T-helper 2 cell (primary cell): ENCODE measurements at places on chromosomes 16 and 17.

GRCh38 chr16:4958510-4959438 is 644 bp downstream of the SEC14L5 start:
- DNase-seq, result no peak

- DNase-seq, result no peak
Observed at GRCh38 chr16:54932021-54932660, 1.5 kb downstream of the IRX5 start.

GRCh38 chr16:10694306-10694705 is 424 bp downstream of the TEKT5 start:
- DNase-seq, result no peak

DNA sequence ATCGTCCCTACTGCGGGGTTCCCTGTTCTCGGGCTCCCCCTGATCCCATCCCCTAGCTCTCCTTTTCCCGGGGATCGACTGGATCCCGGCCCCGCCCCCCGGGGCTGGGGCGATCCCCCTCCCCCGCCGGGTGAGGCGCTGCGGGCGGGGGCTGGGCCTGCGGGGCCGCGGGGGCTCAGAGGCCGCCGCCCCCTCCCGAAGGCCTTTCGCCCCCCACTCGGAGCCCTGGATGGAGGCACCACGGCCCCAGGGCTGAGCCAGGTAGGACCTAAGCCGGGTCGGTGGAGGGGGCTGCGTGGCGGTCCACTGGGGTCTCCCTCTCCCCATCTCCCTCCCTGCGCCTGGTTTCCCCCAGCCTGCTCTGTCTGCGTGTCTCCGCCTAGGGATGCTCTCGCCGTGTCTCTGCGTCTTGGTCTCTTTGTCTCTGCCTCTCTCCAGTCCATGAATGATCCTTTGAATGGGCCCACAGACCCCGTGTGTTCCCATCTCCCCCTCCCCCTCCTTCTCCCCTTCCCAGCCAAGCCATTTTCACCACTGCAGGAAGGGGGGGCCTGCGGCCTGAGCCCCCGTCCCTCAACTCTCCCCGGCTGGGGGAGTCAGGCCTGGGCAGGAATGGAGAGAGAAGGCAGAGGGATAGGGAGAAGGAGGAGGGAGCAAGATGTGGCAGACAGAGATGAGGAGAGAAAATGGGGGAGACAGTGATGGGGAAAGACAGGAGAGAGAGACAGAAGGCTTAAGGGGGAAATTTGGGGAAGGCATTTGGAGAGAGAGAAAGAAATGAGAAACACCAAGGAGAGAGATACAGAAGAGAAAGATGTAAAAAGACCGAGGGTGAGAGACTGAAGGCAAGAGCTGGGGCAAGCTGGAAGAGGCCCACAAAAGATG is 1.7 kb upstream of the TMEM256 start:
- DNase-seq, result no peak

- DNase-seq, result no peak
Observed at GRCh38 chr16:7839568-7839967, 506.9 kb downstream of the RBFOX1 start.

DNA sequence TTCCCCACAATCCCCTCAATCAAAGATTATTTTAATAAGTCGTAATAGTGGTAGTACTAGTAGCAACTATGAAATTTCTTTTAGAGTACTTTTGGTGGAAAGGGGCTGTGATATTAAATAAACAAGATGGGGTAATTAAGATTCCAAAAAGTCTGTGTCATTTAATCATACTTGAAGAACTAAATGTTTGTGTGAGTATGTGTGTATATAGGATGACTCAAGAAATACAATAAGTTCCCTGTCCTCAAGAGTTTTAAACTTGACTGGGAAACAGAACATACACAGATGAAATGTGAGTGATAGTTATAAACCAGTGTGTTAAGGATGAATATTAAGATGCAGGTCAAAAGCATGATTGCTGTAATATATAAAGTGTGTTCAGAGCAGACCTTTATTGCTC is 2.3 kb downstream of the ALDH3A2 start:
- DNase-seq, result no peak

DNA sequence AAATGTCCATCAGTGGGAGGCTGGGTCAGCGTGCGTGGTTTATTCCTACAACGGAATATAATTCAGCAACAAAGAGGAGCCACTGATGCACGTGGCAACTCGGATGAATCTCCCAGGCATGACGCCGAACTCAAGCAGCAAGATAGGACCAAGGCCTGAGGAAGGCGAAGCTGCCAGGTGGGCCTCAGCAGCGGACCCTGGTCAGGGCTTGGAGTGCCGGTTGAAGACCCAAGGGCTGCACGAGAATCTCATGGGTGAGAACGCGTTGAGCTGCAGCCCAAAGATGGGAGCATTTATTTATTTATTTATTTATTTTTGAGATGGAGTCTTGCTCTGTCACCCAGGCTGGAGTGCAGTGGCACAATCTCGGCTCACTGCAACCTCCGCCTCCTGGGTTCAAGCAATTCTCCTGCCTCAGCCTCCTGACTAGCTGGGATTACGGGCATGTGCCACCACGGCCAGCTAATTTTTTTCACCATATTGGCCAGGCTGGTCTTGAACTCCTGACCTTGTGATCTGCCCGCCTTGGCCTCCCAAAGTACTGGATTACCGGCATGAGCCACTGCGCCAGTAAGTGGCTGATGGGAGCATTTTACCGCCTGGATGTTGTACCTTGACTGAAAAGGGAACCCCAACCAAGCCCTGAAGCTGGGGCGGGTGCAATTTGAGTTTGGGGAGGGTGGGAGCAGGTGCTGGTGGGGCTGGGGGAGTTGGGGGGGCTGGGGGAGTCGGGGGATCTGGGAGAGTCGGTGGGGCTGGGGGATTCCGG is 18.1 kb upstream of the BAHCC1 start:
- DNase-seq, result no peak

GRCh38 chr17:50472286-50472685 is 3.6 kb upstream of the CHAD start:
- no peak for DNase-seq

- no peak for DNase-seq
Observed at GRCh38 chr17:9644910-9645751, at the start of gene USP43. Gene USP43 (plus strand): TSS chr17:9645517. CDS start chr17:9645633, 116 bp downstream.

- DNase-seq, result no peak
Observed at GRCh38 chr16:58271589-58271988, 23.2 kb downstream of the PRSS54 start.

DNA sequence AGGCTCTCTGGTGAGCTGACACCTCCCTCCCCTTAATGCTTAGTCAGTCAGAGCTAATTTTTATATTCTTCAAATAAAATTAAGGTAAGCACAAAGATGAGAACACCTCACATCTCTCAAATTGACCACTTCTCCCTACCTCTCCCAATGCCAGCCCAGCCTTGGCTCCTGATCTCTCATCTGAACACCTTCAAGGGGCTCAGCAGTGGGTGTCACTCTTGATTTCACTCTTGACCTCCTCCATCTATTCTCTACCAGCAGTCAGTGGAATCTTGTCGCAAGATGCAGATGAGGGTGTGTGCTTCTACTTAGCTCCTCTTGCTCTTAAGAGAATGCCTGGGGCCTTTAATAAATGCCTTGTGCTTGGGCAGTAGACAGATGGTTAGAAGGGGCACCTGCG is 309.0 kb upstream of the IRX3 start:
- no peak for DNase-seq

GRCh38 chr16:77223184-77223583 is 24.0 kb downstream of the SYCE1L start:
- no peak for DNase-seq

- DNase-seq, result no peak
Observed at GRCh38 chr17:57315061-57316015, 59.0 kb downstream of the MSI2 start.

GRCh38 chr16:57426356-57426755 is 20.8 kb downstream of the CIAPIN1 start:
- no peak for DNase-seq

- no peak for DNase-seq
Observed at GRCh38 chr17:66711881-66712321, 123.0 kb upstream of the CACNG5 start.

GRCh38 chr17:37527249-37527851 is 37.7 kb downstream of the DUSP14 start:
- DNase-seq, result no peak

DNA sequence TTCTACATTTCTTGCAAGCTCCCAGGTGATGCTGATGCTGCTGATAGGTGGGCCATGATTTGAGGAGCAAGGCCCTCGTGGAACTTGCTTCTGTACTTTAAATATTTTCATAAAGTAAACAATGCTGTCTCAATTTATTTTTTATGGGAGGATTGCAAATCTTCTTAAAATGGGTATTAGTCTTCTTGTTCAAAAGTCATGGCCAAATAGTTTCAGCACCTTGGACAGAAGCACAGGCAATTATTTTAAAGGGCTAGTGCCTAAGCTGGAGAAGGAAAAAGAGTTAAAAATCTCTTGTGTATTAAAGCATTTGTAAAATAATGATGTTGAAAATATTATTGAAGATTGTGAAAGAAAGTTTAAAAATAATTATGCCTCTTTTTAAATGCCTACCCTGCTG is 50.5 kb downstream of the GPR139 start:
- no peak for DNase-seq

DNA sequence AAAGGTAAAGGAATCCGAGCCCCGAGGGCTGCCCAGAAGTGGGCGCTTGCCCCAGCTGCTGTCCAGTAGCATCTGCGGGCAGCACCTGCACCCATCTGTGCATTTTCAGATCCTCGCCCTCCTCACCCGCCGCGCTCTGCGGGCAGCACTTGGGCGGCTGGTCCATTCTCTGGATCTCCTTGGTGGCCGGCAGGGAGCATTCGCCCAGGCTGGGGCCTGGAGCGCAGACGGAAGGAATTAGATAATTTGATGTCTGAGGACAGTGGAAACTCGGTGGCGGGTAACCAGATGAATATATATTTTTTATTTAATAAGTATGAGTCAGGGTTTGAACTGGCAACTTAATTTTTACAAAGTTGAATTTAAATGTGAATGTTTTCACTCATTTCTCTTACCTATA is 88.5 kb downstream of the NPIPB11 start:
- no peak for DNase-seq

- DNase-seq, result no peak
Observed at GRCh38 chr16:49484451-49484849, 110.8 kb downstream of the C16orf78 start.

DNA sequence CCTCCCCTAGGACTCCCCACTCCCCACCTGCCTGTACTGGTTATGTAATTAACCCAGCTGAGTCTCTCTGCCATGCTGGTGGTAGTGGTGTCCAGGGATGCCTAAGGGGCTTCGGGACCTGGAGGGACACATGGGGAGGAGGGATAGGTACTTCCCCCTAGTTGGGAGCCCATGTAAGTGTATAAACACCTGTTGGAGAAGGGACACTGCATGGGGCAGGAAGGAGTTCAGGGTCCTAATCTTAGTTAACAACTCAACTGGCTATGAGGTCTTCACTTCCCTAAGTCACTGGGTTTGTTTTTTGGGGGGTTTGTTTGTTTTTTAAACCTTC is 1.3 kb downstream of the RASL10B start:
- no peak for DNase-seq

DNA sequence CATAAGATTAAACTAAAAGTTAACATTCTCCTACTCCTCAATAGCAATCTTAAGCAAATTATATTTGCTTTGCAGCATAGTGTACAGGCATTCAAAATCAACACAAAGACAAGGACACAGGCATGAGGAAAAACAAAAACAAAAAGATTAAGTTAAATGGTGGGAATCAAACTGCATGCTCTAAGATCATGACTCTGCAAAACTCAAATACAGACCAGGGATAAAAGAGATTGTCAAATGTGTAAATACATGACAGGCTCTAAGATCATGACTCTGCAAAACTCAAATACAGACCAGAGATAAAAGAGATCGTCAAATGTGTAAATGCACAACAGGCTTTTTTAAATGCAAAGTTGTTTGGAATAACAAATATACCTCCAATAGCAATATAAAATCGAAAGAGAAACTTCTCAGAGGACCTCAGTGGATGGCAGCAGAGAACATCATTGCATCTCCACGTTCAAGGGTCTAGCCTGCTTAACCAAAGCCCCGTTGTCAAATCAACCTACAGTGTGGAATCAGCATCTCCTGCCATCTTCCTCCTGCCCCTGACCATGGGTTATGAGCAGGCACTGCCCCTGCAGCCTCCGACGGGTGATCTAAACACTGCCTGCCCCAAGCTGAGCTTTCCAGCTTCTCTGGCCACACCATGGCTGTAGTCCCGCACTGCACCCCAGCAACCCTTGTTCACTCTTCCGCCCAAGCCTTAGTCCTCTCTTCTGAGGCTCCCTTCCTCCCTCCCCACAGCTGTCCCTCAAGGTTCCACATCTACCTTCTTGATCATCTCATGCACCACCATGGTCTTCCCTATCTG is 446.1 kb downstream of the SOX9 start:
- no peak for DNase-seq

GRCh38 chr17:64658931-64659330 is 3.2 kb downstream of the SMURF2 start:
- no peak for DNase-seq

- no peak for DNase-seq
Observed at GRCh38 chr16:54342966-54343365, 56.4 kb upstream of the IRX3 start.

DNA sequence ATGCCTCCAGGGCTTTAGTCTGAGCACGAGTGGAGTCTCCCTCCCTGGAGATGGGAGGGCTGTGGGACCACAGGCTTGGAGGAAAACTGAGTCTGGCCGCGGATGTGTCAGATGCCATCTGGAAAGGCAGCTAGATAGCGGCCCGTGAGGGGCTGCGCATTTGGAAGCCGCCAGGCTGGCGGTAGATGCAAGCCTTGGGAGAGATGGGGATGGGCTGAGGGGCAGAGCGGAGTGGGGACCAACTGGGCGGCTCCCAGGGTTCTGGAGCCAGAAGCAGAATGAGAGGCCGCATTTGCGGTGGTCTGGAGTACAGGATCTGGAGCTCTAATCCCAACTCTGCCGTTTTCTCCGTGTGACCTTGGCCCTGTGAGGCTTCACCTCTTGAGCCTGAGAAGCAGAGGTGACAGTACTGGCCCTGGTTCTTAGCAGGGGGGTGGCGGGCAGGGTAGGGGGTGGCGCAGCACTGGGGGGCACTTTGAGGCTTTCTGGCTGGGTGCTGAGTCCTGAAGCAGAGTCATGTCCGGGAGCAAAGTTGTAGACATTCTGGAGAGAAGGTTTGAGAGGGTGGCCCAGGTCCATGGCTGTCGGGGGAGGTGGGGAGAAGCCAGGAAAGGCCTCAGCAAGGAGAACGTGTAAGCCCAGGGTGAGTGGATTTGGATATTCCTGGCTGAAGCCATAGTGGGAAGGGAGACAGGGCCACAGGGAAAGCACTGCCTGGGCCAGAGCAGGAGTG is 6.7 kb downstream of the INO80E start:
- DNase-seq, result no peak

DNA sequence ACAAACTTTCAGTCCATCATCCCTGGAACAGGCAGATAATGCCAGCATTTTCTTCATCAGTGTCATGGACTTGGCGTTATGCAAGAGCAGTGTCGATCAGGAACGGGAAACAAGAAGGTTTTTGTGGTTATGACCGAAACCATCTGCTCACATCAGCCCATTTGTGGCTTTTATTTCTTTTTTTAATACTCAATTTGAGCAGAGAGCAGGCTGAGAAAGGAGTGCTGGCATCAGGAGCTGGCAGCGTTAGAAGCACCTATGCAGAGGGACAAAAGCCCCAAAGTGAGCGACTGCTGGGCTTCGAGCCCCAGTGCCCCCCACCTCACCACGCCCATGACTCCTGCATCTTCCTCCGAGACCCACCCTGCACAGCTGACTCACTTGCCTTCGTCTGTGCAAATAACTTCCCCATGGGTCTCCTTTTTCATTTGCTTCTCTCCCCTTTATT is 16.2 kb upstream of the CD300E start:
- no peak for DNase-seq
